ENCODE measurements at places on chromosomes 3 and 15.

DNA sequence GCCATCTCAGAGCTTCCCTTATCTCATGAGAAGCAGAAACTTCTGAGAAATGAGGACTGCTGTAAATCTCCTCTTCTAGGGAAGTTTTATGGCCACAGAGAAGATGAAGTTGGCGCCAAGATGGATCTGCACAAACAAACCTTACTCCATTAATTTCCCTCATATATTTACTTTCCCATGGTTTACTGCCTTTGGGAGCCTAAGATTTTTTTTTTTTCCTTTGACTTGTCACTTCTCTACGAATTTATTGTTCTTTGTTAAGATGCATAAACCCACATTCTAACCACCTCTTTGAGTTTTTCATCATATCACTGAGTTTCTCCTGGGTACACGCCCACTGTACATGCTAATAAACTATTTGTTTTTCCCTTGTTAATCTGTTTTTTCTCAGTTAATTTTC is 21.5 kb upstream of the NPTN start:
- no peak for DNase-seq

GRCh38 chr3:59234884-59235633 is 185.2 kb upstream of the CFAP20DC start:
- no peak for DNase-seq

DNA sequence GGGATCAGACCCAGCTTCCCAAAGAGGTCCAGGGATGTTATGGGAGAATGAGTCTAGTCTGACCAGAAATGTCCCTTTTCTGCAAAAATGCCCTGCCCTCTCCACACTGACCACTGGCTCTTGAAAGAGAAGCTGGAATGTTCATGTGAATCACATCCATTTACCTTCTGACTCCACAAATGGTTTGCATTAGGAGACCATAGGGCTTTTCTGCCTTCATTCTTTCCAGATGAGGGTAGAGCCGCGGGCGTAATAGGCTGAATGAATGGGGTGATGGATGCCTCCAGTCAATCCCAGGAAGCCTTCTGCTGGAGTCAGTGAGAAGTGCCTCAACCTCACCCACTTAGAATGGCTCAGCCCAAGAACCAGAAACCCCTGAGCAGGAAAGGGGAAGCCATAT is 47.2 kb upstream of the IREB2 start:
- no peak for DNase-seq

GRCh38 chr3:5768281-5768945 is 580.9 kb downstream of the EDEM1 start:
- no peak for DNase-seq

DNA sequence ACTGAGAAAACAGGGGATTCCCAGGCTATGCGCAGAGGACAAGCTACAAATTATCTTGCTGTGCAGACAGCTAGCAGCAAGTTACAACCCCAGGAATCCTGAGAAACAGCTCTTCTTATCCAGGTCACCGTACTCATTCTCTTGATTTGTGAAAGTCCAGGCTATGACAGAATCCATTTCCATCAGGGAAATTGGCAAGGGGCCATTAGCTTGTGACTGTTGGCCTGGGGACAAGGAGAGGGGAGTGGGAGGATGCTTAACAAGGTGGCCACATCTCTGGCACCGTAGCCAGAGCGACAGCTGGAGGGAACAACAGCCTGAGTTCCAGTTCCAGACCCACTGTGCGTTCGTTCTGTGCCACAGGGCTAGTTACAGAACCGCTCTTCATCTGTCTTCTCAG is 44.9 kb upstream of the PLXNA1 start:
- DNase-seq, result no peak

DNA sequence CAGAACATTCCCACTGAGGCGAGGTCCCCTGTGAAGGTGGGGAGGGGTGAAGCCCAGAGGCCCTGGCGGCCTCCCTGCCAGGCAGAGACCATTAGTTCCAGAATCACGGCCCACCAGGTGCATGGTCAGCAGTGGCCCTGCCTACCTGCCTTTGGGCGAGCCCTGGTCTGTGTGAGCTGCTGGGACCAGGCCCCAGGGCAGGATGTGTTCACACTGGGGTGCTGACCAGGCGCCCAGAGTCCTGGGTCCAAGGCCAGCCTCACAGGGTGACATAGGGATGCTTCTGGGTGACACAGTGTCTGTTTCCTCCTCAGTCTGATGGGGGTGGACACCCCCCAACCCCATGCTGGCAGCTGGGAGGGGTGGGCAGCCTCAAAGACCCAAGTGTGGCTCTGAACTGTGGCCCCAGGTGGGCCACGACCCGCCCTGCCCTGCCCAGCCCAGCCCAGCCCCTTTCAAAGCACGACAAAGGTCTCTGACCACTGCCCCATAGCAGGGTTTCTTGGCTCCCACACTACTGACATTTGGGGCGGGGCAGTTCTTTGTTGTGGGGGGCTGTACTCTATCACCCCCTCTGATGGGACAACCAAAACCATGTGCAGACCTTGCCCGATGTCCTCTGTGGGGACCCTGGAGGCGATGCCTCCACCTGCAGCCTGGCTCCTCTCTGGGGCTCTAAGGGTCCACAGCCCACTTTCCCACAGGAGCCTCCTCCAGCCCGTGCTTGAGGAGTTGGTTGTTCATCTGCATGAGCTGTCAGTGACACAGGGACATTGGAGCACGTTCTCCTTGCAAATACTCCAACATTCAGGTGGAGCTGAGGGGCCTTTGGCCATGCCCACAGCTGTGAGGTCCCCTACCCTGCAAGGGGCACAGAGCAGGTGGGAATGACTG is 44.8 kb upstream of the SLC41A3 start:
- DNase-seq, result no peak

Measured in D341Med (cell line).